ENCODE measurements at places on chromosomes 6 and 20.

- DNase-seq, result peak; percentile 88
Measured at GRCh38 chr6:136607932-136608772, 57.9 kb upstream of the MAP7 start.

GRCh38 chr6:108274546-108274945 lies 13.7 kb upstream of the SNX3 start:
- no peak for DNase-seq

- no peak for DNase-seq
Measured at GRCh38 chr6:154862536-154862935, 129.3 kb downstream of the SCAF8 start.

DNA sequence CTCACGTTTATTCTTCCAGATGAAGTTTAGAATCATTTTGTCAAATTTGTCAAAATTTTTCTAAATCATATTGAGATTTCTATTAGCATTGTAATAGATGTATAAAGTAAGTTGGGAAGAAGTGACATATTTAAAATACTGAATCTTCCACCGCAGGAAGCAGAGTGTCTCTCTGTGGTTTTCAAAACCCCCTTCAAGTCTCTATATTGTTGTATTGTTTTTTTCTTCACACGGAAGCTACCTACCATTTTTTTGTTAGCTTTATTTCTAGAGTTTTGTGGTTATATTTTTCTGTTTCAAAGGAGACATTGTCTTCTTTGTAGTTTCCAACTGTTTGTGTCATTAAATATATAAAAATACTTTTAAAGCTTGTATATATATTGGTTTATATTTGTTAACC lies 188.6 kb downstream of the ZDHHC14 start:
- no peak for DNase-seq

- DNase-seq, result no peak
Measured at GRCh38 chr20:59723108-59723500, 118.8 kb downstream of the PHACTR3 start.

DNA sequence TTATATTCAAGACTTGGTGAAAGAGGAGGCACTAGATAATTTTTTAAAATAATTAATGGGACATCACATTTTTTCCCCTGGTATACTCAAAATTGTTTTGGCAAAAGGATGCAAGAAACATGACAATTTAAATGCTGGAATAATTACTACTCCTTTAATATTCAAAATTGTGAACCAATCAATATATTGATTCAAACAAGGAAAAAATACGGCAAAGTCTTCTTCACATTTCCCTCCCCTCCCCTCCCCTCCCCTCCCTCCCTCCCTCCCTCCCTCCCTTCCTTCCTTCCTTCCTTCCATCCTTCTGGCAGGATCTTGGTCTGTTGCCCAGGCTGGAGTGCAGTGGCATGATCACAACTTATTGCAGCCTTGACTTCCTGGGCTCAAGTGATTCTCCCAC lies 4.1 kb downstream of the SLC35F1 start:
- DNase-seq, result no peak

DNA sequence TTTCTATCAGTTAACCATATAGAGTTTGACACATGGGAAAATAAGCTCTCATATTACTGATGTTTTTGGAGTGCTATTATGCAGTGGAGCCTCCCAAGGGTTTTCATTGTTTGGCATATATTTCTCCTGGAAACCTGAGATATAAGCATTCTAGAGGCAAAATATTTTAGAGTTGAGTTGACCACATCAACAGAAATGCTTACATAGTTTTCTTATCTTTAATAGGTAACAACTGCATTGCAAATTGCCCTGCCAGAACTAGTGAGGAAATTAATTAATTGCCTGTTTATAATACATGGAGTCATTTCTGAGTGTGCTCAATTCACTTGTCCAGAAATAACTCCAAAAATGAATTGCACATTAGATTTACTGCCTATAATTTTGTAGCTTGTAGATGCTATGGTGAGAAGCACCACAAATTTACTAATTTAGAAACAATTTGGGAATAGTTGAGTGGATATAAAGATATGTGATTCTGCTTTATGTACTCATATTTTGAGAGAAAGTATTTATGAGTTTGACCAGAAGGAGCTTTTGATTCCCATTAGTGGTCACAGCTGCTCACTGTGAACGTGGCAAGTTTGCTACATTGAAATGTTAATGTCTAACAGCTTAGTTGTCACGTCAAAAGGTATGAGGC lies 288.7 kb downstream of the CD109 start:
- no peak for DNase-seq

GRCh38 chr20:1928782-1929181 lies 33.6 kb downstream of the SIRPA start:
- no peak for DNase-seq

DNA sequence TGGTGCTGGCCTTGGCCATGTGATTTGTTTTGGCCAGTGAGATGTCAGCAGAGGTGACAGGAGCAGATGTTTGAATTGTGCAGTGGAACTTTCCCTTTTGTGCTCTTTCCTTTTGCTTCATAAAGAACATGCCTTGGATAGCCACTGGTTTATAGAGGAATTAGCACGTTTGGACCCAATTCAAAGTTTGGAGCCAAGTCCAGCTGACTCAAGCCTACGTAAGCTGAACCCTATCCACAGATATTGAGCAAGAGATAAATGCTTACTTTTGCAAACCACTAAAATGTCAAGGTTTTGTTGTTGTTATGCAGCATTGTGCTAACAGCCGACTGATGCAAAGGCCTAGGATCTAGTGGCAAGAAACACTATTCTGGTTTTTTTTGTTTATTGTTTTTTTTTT lies 230.9 kb upstream of the CITED2 start:
- DNase-seq, result no peak

GRCh38 chr6:142856624-142857232 lies 88.2 kb downstream of the HIVEP2 start:
- peak; percentile 63 for DNase-seq

DNA sequence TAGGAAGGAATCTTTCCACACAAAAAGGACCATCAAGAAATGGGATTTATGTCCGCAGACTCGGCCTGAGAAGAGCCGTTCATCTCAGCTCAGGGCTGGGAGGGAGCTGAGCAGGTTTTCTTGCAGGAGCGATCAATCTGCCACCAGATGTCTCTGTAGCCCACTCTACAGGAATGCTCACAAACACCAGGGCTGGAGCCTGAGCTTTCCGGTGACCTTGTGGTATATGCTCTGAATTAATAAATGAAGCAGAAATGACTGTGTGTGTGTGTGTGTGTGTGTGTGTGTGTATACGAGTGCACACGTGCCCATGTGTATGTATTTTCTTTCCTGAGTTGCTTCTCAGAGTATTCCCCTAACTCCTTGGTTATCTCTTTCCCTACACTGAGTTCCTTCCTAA lies 12.0 kb downstream of the CD83 start:
- DNase-seq, result peak; percentile 59

DNA sequence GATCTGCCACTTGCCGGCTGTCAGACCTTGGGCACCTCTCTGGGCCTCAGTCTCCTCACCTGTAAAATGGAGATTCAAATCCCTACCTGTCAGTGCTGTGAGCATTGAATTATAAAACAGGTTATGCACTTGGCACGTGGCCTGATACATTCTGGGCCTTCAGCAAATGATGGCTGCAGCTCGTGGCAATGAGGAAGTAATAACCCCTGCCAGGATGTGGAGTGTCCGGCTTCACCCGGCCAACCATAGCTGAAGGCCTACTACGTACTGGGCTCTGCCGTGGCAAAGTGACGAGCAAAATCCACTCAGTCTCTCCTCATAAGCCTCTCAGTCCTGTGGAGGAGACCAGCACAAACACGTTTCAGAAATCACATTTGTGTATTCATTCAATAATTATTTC lies 10.9 kb upstream of the VSTM2L start:
- no peak for DNase-seq

DNA sequence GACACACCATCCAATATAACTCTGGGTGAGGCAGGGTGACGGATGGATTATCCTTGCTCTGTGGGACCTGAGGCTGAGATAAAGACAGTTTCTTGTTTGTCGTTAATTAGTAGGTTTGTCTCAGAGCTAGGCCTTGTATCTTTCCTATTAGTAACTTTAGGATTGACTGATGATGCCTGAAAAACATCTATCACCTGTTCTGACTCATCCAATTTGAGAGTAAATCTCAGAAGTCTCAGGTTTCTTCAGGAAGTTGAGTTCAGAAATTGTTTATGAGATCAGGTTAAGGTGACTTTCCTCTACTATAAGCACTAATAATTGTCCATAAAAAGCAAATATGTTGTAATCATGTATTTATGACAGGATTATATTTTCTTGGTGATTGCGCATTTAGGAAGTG lies 129.5 kb upstream of the SUPT3H start:
- DNase-seq, result no peak

- no peak for DNase-seq
Measured at GRCh38 chr6:324729-325125, 32.4 kb downstream of the DUSP22 start.

DNA sequence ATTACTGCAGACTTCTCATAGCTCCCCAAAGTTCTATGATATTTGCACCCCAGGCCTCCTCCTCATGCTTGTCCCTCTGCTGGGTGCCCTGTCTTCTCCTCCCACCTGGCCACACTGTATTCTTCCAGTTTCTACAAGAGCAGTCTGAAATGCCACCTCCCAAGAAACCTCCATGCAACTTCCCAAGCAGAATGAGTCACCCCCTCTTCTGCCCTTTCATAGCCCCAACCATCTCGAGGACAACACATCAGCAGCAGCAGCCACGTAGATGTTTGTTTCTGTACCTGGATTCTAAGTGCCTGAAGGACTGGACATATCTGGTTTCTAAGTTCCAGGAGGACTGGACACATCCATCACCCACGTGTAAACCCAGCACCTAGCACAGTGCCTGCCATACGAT lies 6.6 kb upstream of the ULBP2 start:
- no peak for DNase-seq

DNA sequence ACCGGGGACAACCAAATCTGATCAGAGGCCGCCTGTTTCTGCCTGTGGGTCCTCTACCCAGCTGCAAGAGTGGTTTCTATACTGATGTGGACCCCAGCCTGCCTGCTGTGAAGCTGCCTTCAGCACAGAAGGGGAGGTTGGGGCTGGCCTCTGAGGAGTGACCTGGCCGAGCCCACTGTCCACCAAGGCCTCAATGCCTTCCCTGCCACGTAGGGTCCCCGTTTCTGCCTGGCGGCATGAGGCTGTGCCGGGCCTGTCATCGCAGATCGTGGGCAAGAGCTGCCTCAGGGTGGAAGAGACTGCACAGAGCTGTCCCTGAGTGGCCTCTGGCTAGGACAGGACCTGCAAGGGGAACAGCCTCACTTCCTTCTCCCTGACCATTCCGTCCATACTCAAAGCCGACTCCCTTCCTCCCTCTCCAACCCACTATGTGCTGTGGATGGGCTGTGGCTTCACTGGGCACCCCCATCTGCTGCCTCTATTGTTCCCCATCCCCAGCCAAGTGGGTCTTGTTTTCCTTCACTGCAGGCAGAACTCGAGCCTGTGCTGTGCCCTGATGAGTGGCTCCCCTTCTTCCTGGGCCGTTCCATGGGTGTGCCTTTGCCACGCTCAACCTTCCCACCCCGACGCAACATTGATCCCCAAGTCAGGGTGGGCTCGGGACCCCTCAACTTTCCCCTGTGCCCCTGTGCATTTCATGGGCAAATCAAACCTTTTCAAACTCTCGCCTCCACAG lies 60.3 kb downstream of the ERMARD start:
- no peak for DNase-seq

- peak; percentile 47 for DNase-seq
Measured at GRCh38 chr20:1685304-1686052, 27.9 kb upstream of the SIRPG start.

GRCh38 chr6:51678905-51679620 lies 408.4 kb downstream of the PKHD1 start:
- no peak for DNase-seq

- no peak for DNase-seq
Measured at GRCh38 chr20:1296922-1297321, 30.8 kb downstream of the SNPH start.

GRCh38 chr6:81793821-81794475 lies 41.5 kb upstream of the TENT5A start:
- no peak for DNase-seq

GRCh38 chr6:27059621-27060425 lies 187.7 kb upstream of the PRSS16 start:
- DNase-seq, result no peak

DNA sequence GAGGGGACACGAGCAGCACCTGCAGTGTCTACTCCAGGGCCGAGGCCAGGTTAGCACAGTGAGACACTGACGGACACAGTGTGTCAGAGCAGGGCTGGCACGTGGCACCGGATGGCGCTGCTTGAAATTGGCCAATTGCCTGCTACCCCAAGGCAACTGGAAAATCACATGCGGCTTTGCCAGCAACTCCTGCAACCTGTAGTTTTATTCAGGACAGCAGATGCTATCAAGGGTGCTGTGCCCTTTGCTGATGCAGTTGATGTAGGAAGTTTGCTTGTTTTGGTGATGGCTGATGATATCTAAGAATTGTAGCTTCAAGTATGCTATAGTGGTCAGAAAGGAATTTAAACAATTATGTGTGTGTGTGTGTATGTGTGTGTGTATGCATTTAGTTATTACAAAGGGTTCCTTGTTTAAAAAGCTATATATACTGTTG lies 25.9 kb downstream of the RIN2 start:
- DNase-seq, result no peak

- DNase-seq, result no peak
Measured at GRCh38 chr6:167400482-167401138, 75.7 kb downstream of the TTLL2 start.

DNA sequence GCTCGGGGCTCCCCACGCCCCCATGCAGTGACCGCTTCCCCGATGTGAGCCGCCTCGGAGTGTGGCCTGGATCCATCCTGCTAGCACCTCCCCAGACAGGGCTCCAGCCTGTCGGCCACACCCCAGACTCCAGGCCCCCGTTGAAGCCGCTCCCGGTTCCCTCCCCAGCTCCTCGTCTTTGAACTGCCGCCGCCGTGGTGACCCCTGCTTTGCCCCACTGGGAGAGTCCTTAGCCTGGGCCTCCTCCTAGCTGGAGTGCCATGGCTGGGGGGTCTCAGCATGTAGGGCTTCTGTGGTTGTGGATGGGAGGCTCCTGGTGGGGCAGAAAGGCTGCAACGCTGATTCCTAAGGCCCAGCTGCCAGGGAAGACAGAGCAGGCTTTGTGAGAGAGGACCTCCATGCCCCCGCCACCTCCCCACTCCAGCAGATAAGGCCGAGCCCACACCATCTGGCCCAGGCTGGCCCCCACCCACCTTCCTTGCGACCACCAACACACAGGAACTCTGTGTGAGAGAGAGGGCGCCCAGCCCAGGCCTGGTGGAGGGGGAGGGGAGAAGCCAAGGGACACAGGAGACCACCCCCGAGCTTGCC lies 11.4 kb downstream of the FOXS1 start:
- no peak for DNase-seq

GRCh38 chr6:81561731-81562130 lies 190.8 kb downstream of the TENT5A start:
- DNase-seq, result no peak

- no peak for DNase-seq
Measured at GRCh38 chr6:158543606-158544185, 16.2 kb upstream of the TMEM181 start.

All from activated naive CD4-positive, alpha-beta T cell treated with anti-CD3 and anti-CD28 coated beads, Interleukin-2, amount 10 ng/mL, durations not matched to agents 7 days and 5 days (primary cell).